Fibroblast of the aortic adventitia (primary cell): ENCODE measurements at places on chromosomes 16 and 17. TPM values are rescaled to one million over a fixed set of nuclear protein-coding genes. Genes with fewer than 3 reads are reported as not detected.
A peak's percentile ranks its signal among the peaks of the same experiment; 100 is the strongest.

GRCh38 chr17:42131981-42132432, 9.4 kb downstream of the HSPB9 start:
- peak; percentile 37 for DNase-seq

DNA sequence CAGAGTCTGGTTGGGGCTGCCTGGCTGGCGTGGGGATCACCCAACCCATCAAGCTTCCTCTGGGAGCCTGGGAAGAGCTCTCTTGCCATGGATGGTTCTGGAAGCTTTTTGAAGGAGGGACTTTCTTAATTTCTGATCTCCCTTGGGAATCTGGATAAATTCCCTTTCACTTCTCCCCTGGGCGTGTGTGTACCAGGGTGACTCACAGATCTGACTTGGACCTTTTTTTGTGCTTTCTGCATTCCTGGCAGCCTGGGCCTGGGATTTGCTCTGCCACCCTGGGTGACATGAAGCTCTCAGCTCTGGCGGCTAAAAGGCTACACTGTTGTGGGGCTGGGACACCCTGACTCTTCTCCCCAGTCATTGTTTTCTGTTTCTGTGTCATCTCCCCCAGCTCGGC, 70.1 kb downstream of the ABCC1 start:
- DNase-seq = peak; percentile 67

DNA sequence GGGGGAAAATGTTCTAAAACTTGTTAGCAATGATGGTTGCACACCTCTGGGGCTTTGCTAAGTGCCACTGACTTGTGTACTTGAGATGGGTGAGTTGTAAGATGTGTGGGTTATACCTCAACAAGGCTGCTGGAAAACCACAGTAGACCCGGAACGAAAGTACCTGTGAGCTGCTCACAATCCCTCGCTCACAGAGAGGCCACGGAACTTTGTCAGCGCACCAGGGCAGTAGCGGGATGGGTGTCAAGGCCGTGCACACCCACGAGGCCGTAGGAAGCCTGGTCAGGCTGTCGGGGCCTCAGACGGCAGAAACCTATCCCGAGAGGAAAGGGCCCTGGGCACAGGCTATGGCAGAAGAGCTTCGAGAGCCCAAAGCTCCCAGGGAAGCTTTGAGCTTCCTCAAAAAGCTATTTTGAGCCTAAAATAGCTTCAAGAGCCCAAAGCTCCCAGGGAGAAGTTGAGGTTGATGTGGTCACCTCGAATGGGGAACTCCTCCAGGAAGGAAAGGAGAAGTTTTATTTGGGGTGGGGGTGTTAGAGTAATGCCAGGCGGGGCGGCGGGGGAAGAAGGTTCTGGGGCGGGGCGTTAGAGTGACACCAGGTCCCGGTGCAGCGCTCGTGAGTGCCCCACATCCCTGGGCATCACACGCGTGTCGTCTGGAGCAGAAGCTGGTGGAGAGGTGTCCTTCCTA, 19.0 kb downstream of the CBFA2T3 start:
- DNase-seq = no peak

DNA sequence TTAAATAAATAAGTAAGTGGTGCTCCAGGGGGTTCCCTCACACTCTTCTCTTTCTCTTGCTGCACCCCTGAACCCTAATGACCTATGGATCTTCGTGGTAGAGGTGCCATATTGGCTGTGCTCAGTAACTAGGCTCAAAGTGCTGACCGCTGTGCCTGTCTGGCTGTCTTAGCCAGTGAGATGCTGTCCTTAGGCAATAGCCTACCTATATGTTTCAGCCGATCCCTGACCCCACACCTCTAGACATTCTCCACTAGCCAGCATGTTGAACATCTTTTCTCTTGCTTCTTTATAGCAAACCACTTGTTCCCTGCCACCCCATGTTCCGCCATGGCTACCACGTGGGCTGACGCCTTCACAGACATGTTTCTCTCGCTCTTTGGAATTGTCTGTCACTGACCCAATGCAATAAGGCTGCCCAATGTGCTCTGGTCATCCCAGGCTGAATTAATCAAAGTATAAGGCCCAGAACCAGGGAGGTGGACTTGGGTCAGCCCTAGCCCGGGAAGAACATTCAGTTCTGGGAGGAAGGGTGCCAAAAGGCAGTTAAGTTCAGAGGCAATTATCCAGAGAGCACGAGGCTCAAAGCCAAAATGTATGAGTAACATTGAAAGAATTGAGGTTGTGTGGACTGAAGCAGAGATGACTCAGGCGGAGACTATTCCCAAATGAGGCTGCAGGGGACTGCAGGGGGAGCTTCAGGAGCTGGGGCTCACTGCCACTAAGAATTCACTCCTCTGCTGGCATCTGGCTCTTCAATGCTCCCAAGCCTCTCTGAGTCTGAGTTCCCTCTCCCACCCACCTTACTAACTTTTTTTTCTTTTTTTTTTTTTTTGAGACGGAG, 28.7 kb upstream of the TNRC6A start:
- DNase-seq = peak; percentile 99

Gene PKMYT1
- total RNA-seq = 1.5 and 24.5 TPM in 2 replicates

Gene TP53TG3
- not detected in 2 replicates for total RNA-seq

Gene KREMEN2
- not detected in 2 replicates for total RNA-seq
